ENCODE measurements at places on chromosomes 11 and 22.

DNA sequence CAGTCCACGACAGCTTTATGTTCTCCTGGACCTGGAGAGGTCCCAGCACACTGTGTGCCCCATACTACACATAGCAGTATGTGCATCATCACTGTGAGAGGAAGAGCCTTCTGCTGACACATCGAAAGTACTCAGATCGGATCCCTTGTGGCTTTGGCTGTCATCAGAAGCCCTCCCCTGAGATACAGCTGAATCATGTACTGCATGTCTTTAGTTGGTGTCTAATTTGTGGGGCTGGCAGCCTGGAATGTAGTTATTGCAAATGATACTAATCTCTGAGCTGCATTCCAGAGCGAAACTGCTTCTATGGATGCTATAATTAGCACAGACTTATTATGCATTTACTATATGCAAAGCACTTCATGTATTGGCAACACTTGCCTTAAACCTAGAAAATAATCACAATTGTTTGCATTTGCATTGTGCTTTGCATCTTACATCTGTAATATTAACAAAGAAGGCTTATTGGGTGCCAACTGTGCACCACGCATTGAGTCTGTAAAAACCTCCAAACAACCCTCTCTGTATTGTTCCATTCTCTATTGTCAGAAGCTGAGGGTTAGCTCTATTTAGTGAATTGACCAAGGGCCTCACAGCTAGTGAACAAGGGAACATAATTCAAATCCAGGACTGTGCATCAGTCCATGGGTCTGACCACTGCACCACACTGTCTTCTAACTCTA lies 89.2 kb upstream of the CRTAM start:
- peak; percentile 43 for DNase-seq

GRCh38 chr22:24291515-24292201 lies 21.0 kb downstream of the SPECC1L start:
- DNase-seq, result no peak

GRCh38 chr11:75520688-75521087 lies 5.1 kb downstream of the GDPD5 start:
- DNase-seq, result no peak

DNA sequence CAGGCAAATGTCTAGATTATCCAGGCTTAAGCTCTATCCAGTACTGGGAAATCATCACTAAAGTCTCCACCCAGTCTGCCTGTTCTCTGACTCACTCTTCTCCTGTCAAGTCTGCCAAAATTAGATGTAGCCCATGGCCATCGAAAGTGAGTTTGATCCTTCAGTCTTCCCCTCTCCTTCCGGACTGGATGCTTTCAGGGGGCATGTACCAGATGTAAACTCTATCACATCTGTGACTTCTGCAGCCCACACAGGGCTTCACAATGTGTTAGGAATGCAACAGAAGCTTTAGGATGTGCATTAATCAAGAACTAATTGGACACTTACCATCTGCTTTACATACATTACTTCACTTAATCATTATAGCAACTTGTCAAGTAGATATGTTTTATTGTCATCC lies 12.3 kb downstream of the ME3 start:
- no peak for DNase-seq
